ENCODE measurements at places on chromosomes 2 and 18.

GRCh38 chr18:39223283-39223682 lies 1657.7 kb upstream of the CELF4 start:
- no peak for DNase-seq
- H3K36me3 ChIP-seq = no peaks in the 10 kb centered on the region
- no peak overlapping the region for H3K27ac ChIP-seq
- H3K4me1 ChIP-seq = no peaks in the 10 kb centered on the region

- H3K27me3 ChIP-seq = no peaks in the 10 kb centered on the region
- no peak overlapping the region for H3K4me3 ChIP-seq
- peak overlapping the region; percentile 59 for H3K27ac ChIP-seq
- no peaks in the 10 kb centered on the region for H3K36me3 ChIP-seq
- H3K4me1 ChIP-seq = peaks cover 47% of the 10 kb centered on the region
These were observed 228.9 kb upstream of the FOSL2 start for GRCh38 chr2:28163627-28164279.

GRCh38 chr2:232388324-232388891 lies 9.9 kb downstream of the ALPP start:
- H3K27ac ChIP-seq = no peak overlapping the region
- peaks cover 82% of the 10 kb centered on the region for H3K27me3 ChIP-seq
- DNase-seq = no peak

- no peak overlapping the region for H3K27ac ChIP-seq
- H3K36me3 ChIP-seq = no peaks in the 10 kb centered on the region
- no peaks in the 10 kb centered on the region for H3K27me3 ChIP-seq
- DNase-seq = no peak
- H3K4me1 ChIP-seq = no peaks in the 10 kb centered on the region
These were observed 26.2 kb upstream of the XDH start for GRCh38 chr2:31440764-31441163.

GRCh38 chr2:101466426-101466825 lies 8.5 kb downstream of the RFX8 start:
- H3K4me3 ChIP-seq = no peak overlapping the region
- H3K4me1 ChIP-seq = peaks cover 9% of the 10 kb centered on the region
- no peak for DNase-seq
- H3K27me3 ChIP-seq = no peaks in the 10 kb centered on the region

DNA sequence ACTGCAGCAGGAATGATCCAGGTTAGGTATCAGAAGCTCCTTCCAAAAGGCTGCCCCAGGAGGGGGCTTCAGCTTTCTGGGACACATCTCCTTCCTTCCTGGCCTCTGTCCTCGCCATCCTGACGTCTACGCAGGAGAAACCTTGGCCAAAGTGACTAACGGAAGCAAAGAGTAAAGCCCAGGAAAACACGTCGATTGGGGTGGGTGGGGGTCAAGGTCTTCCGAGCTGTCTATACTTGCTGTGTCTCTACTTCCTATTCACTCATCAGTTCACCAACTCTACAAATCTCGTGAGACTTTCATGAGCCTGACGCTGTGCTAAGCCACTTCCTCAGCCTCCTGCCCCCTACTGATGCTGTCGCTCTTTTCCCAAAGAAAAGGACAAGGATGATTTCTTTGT lies 212.6 kb downstream of the TNS1 start:
- H3K4me3 ChIP-seq = no peak overlapping the region
- no peaks in the 10 kb centered on the region for H3K27me3 ChIP-seq
- peaks cover 16% of the 10 kb centered on the region for H3K4me1 ChIP-seq

- no peaks in the 10 kb centered on the region for H3K27me3 ChIP-seq
- no peaks in the 10 kb centered on the region for H3K36me3 ChIP-seq
- H3K4me3 ChIP-seq = no peak overlapping the region
- H3K4me1 ChIP-seq = no peaks in the 10 kb centered on the region
These were observed 1658.1 kb downstream of the LRP1B start for GRCh38 chr2:140472676-140473075.

- H3K4me3 ChIP-seq = no peak overlapping the region
- DNase-seq = no peak
- H3K27me3 ChIP-seq = peaks cover 3% of the 10 kb centered on the region
- H3K36me3 ChIP-seq = no peaks in the 10 kb centered on the region
- no peak overlapping the region for H3K27ac ChIP-seq
These were observed 239.9 kb downstream of the ZNF516 start for GRCh38 chr18:76255070-76255683.

- H3K27ac ChIP-seq = no peak overlapping the region
- H3K4me3 ChIP-seq = no peak overlapping the region
- H3K4me1 ChIP-seq = no peaks in the 10 kb centered on the region
- H3K36me3 ChIP-seq = no peaks in the 10 kb centered on the region
These were observed 23.2 kb upstream of the ACVR1 start for GRCh38 chr2:157899125-157899839.

Data from suprapubic skin (tissue), 4 donors.